GM13977 (cell line): ENCODE measurements at places on chromosomes 2 and 18.

GRCh38 chr18:62371436-62371835 is 46.3 kb downstream of the TNFRSF11A start:
- no peak for DNase-seq

DNA sequence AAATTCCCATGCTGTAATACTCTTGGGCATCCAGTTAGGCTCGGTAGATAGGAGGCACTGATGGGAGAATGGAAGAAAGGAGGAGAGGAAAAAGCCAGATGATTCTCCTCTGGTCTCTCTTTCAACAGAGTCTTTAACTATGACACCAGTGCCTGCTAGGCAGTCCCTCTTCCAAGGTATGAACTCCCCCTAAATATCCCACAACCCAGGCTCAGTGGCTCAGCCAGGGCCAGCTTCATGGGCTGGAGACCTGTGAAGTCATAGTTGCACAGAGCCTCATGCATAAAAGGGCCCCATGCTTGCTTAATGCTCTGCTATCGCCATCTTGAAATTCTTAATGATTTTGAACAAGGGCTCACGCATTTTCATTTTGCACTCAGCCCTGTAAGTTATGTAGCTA is 869.2 kb upstream of the GCFC2 start:
- no peak for DNase-seq

DNA sequence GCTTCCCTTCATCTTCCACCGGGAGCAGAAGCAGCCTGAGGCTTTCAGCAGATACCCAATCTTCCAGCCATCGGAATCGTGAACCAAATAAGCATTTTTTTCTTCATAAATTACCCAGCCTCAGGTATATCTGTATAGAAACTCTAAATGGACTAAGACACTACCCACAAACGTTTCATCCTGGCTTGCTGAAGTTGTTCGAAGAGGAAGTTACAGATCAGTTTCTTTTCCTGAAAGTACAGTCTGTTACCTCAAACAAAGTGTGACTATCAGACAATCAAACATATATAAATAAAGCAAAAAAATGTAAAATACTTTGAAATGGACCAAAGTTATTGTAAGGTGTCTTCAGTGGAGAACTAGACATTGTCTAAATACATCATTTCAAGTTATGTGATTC is 97.9 kb downstream of the MREG start:
- no peak for DNase-seq

GRCh38 chr2:1974397-1974796 is 230.1 kb upstream of the PXDN start:
- no peak for DNase-seq

GRCh38 chr18:22705328-22705727 is 227.8 kb upstream of the RBBP8 start:
- no peak for DNase-seq

DNA sequence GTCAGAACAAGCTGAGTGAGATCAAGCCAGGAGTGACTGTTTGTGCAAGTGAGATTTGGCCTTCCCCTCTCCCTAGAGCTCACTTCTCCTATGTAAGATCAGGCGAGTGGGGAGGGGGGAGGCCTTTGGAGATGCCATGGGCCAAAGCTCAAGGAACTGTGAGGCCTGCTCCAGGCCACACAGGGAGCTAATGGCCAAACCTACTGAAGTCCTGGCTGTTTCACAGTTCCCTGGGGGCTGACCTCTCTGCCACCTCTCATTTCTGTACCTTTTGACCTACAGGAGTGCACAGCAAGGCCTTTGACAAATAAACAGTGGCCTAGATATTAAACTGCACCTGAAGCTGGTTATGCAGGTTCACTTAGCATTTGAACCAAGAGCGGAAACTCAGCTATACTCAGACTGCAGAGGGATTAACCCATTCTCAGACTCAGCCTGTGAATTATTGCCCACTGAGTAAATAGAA is 235.0 kb upstream of the NT5C1B start:
- DNase-seq = no peak

- no peak for DNase-seq
Observed at GRCh38 chr18:67432806-67433205, 83.7 kb downstream of the DSEL start.

- DNase-seq = no peak
Observed at GRCh38 chr2:16425462-16426336, 239.9 kb downstream of the CYRIA start.

DNA sequence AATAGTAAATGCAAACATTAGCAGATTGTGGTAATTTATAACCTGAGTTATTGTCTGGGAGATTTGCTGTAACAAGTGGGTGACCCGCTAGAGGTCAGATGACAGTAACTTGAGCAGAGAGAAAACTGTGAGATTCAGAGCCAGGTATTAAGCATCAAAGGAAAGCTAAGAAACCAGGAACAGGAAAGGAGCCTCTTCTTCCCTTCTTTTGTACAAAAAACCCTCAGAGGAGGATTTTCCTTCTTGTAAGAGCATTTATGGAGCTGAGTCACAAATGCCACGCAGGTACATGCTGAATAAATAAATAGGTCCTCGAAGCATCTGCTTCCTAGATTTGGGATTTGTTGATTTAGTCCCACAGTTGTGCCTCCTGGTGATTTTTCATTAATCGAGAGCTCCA is 146.5 kb downstream of the SH3BP4 start:
- no peak for DNase-seq

- no peak for DNase-seq
Observed at GRCh38 chr2:176328149-176328548, 58.9 kb downstream of the MTX2 start.

DNA sequence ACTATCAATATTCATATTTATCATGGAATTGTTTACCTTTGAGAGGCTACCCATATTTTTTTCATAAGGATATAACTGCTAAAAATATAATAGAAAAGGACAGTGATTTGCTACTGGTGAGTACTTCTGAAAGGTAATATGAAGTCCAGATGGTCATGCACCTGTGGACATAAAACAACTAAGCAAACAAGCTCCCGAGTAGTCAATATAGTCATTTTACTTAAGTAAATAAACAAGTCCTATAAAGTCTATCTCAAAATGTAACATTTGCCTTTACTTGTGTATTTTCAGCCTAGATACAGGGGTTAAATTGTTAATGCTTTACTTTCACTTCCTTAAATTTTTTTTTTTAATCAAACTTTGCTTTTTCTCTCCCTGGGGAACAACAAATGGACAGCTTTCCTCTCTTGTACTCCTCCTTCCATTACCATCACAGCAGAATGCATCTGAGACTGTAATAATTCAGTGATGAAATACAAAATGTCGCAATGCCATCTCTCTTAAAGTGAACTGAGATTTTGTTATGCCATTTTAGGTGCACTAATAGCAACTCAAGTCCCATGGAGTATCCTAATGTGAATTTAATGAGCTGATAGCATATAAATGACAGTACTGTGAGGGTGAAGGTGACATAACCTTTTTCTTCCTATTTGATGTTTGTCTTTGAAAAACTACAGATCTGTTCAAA is 1325.4 kb upstream of the ZEB2 start:
- no peak for DNase-seq

DNA sequence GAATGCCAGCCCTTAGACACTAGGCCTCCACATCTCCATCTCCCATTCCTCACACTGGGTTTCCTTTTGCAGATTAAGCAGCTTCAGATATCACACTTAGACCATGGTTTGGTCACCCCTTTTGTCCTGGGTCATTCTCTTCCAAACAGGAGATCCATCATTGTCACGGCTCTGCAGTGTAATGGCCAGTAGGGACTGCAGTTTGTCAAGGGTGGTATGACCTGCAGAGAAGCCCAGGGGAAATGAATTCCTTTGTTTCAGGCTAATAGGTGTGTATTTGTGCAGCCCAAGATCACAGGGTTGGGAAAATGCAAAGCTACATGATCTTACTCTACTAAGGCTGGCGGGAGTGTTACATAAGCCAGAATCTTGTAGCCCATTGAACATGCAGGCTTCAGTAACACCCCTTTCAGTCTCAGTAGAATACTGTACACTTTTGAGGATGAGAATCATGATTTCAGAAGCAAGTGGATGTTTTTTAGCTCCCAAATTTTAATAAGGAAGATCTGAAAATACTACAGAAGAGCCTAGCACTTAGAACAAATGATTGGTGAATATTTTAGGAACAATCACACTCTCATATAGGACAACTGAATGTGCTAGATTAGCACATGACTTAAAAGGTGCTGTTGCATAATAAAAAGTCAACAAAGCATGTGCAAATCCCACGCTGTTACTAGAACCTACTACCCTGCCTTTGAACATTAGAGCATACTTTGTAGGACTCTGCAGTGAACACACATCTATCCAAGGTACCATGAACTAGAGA is 24.0 kb upstream of the LPIN1 start:
- no peak for DNase-seq

GRCh38 chr2:30412684-30413570 is 34.1 kb upstream of the LCLAT1 start:
- DNase-seq = no peak

- peak; percentile 21 for DNase-seq
Observed at GRCh38 chr2:38581193-38582147, 21.3 kb downstream of the HNRNPLL start.

- no peak for DNase-seq
Observed at GRCh38 chr18:79515331-79515730, 119.6 kb downstream of the NFATC1 start.

DNA sequence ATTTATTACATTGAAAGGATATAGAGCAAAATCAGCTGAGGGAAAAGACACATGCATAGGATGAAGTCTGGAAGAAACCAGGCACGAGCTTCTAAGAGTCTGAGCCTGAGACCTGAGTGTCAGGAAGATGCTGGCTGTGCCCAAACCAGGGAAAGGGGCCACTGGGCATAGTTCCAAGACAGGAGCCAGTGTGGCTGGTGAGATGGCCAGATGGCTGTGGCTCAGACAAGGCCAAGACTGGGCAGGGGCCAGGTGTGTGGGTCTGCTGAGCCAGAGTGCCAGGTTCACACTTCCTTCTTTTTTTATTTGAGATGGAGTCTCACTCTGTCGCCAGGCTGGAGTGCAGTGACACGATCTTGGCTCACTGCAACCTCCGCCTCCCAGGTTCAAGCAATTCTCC is 95.5 kb upstream of the ATG16L1 start:
- no peak for DNase-seq

- peak; percentile 17 for DNase-seq
Observed at GRCh38 chr2:141554810-141555209, 576.0 kb downstream of the LRP1B start.

DNA sequence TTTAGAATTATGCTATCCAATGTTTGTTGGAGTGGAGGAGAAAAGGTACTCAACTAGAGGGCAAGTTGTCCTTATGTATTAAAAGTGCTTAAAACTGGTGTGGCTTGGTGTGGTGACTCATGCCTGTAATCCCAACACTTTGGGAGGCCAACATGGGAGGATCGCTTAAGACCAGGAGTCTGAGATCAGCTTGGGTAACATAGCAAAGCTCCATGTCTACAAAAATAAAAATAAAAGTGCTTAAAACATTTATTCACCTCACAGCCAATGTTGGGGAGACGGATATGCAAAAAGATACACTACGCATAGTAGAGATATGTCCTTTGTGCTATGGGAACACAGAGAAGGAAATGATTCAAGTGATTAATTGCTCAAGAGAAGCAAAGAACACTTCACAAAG is 19.3 kb upstream of the TNFAIP6 start:
- no peak for DNase-seq

DNA sequence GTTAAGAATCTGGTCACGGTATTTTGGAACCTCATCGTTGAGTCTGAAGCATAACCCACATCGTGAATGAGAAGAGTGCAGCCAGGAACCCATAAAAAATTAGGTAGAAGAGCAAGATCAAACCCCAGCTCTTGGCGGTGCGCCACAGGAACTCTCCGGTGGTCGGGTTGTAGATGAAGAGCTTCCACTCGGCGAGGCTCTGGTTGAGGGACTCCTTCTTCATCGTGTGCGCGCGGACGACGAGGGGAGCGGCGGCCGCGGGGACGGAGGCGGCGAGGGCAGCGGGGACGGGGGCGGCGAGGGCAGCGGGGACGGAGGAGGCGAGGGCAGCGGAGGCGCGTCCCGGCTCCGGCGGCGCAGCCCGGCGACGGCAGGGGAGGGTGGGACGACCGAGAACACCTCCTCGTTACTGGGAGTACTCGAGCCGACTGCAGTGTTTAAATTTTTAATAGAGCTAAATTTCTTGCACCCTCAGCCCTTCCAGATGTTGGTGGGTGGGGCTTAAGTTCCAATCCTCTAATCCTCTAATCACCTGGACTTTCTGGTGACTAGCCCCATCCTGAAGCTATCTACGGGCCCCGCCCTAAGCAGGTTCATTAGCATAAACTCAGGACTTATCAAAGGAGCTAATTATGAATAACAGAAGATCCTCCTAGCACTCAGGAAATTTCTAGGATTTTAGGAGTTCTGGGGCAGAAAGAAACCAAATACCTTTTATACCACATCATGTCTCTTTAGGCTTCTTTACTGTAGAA is 20.4 kb upstream of the PAPOLG start:
- no peak for DNase-seq

GRCh38 chr18:5162111-5162510 is 34.9 kb downstream of the AKAIN1 start:
- no peak for DNase-seq

GRCh38 chr2:626491-627339 is 50.5 kb downstream of the TMEM18 start:
- no peak for DNase-seq

- DNase-seq = peak; percentile 3
Observed at GRCh38 chr2:214069254-214069653, 341.6 kb upstream of the VWC2L start.

DNA sequence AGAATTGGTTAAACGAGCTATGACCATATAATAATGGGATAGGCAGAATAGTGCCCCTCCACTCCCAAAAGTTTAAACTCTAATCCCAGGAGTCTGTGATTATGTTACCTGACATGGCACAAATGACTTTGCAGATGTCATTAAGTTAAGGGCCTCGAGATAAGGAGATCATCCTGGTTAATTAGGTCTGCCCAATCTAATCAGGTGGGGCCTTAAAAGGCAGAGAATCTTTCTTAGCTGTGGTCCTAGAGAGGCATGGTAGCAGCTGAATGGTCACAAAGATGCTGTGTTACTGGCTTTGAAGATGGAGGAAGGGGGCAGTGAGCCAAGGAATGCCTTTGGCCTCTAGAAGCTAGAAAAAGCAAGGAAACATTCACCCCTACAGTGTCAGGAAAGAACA is 31.1 kb downstream of the TACR1 start:
- DNase-seq = no peak

GRCh38 chr18:79587779-79588635 is 91.6 kb upstream of the CTDP1 start:
- no peak for DNase-seq

DNA sequence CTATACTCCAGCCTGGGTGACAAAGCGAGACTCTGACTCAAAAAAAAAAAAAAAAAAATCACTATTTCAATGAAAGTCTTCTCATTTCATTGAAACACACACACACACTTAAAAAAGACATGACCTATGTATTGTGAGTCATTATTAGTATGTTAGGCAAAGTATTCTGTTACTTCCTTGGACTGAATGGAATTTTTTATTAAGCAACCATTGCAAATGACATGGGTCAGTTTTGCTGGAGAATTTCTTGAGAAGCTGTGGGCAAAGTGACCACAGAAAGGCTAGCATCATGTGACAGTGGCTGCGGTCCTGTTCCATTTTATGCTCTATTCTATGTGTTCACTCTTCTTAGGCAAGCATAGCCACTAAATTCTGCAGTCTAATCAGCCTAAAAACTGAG is 695.7 kb downstream of the TDRD15 start:
- DNase-seq = no peak

- DNase-seq = peak; percentile 23
Observed at GRCh38 chr18:63850020-63850419, 37.5 kb upstream of the SERPINB2 start.
